CD4-positive, alpha-beta T cell treated with Interleukin-17A for 4 hours (primary cell): ENCODE measurements at places on chromosomes 11 and 22.

GRCh38 chr11:7428196-7428595, 57.1 kb upstream of the OLFML1 start:
- no peak for DNase-seq

DNA sequence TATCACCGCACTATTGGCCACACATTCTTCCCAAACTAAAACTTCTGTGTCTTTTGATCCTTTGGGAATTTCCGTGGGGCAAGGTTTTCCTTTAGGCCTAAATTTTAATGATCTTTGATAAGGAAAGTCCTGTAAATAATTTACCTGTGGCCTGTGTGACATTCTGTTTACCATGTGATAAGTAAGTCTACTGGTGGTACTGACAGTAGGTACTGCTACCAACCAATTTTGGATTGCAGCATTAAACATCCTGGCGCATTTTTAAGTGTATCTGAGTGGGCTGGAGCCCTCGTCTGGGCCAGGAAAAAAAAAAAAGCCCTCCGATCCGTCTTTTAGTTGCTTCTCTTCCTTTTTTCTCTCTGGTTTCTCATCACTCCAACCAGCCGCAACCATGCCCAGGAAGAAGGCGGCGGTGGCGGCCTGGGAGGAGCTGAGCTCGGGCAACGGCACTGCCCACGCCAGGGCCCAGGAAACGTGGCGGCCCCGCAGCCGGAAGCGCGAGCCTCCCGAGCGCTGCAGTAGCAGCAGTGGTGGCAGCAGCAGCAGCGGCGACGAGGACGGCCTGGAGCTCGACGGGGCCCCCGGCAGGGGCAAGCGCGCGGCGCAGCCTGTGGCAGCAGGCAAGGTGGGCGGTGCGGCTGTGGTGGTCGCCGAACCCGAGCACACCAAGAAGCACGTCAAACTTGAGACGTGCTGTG, 33.6 kb downstream of the ASRGL1 start:
- peak; percentile 62 for DNase-seq

- DNase-seq: no peak
Measured at GRCh38 chr22:45210174-45210573, 30.5 kb downstream of the KIAA0930 start.

DNA sequence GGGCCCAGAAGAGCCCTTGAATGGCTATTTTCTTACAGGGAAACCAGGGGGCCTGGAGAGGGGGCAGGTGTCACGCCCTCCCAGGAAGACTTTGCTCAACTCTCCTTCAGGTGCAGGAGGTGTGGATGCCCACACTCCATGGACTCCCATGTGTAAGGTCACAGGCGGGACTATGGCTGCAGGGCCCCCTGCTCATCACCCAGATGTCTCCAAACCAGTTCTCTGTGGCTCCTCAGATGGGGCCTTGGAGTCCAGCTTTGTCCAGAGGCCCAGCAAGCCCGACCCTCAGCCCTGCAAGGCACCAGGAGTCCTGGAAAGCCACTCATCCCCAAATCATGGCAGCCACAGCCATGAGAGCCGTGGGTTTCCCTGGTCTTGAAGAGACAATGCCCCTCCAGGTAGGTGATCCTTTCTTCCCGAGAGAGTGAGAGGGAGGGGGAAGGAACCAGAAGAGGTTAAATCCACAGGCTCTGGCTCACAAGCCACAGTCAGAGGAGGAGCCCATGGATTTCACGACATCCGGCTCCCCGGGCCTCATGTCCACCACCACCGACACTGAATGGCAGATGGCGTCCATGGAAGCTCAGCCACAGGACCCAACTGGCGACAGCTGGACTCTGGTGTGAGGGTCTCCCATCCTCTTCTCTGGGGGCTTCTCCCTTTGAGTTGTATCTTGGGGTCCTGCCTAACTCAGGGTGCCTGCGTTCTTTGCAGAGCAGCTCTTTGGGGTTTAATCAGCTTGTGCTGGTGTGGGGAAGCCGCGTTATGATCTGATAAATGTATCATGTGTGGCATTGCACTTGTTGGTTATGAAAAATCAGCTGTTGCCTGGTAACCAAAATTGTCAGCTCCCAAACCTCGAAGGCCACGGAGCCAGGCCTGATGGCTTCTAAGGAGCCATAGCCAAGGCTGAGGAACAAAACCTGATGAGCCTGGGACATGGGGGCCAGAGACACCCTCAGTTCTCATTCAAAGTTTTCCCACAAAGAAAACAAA, 620.4 kb downstream of the BRD1 start:
- DNase-seq: no peak

DNA sequence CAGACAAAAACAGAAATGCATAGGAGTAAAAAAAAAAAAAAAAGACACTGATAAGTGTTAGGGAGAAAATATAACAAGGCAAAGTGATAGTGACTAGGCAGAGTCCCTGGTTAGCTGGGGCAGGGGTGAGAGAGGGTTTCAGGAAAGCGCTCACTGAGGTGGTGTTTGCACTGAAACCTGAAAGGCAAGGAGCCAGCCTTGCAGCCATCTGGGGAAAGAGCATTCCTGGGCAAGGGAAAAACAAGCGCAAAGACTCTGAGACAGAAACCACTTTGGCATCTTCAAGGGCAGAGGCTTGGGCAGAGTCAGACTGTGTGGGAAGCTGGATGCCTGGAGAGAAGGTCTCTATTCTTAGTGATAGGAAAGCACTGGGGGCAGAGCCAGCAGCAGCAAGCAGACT, 14.5 kb downstream of the CLMP start:
- DNase-seq: no peak

DNA sequence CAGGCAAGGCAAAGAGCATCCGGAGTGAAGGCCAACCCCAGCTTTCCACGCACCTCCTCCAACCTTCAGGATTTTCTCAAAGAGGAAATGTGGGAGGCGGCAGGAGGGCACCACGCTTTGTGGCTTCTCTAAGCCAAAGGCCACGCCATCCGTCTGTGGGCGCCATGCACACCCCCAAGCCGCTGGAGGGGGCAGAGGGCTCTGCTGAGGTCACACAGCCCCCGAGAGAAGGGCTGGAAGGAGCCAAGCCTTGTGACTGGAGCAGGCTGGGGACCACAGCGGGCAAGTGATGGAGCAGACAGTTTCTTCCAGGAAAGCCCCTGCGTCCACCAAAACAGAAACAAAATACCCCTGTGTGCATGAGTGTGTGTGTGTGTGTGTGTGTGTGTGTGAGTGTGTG, 527.4 kb downstream of the BRD1 start:
- no peak for DNase-seq

GRCh38 chr22:42946546-42947198, 68.3 kb downstream of the PACSIN2 start:
- DNase-seq: no peak

DNA sequence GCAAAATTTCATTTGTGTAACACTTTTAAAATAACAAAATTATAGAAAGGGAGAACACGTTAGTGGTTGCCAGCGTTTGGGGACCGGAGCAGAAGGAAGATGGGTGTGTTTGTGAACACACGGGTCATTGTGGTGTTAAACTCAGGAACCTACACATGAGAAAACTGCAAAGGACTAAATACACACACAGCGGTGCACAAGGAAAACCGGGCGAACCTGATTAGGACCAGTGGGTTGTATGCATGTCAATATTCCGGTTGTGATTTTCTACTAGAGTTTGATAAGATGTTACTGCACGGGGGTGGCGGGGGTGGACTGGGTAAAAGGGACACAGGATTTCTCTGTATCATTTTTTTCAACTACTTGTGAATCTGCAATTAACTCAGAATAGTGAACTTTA, 351.2 kb downstream of the OPCML start:
- no peak for DNase-seq

DNA sequence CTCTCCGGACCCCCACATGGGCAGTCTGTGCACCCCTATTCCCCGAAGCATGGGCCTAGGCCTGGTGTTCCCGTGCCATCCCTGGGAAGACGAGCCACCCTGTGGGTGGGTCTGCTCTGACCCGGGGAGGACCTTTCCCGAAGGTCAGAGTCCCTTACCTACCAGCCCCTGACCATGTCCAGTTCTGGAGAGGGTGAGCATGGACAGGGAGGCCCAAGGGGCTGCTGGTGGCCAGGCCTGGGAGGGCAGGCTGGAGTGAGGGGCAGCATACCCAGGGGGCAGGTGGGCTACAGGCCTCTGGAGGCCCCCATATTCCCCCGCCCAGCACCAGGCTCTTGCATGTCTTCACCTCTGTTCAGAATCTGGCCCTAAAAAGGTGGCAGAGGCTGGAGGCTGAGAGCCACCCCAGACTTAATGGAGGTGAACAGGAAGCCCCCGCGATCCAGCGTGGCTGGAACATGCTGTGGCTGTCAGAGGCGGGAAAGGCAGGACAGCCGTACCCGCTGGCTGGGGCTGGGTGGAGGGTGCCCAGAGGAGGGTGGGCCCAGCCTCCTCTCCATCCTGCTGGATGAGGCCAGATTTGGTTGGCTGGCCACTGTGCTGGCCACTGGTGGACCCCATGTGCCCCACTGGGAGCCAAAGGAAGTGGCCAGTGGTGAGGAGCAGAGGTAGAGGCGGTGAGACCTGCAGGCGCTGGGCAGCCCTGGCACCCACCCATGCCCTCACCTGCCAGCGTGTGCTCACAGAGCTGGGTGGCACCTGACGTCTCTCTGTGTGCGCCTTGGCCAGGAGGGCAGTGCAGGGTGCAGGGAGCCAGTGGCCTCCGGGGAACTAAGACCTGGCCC, 11.2 kb upstream of the SYT8 start:
- DNase-seq: no peak

- no peak for DNase-seq
Measured at GRCh38 chr11:60948250-60948649, 3.7 kb downstream of the SLC15A3 start.

DNA sequence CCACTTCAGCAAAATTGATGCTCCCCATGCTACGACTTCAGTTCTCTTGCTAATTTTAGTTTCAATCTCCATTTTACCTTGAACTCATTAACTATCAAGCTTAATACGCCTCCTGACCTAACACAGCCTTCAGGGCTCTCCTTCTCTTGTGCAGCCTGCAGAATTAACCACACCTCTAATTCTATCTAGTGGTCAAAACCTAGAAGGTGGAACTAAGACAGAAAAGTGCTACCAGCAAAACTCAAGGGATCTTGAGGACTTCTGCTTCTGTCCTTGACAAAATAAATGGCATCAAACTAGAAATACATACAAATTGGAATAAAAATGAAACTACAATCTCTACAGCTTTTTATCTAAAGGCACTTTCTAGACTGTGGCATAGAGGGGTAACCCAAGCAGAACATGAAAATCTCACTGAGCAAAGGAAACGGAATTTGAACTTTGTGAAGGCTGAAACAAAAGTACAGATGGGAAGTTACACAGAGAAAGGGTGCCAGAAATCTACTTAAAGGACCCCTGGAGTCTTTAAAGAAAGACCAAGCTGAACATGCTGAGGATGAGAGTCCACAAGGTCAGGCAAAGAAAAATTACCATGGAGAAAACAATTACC, 10.7 kb downstream of the CWF19L2 start:
- DNase-seq: no peak

DNA sequence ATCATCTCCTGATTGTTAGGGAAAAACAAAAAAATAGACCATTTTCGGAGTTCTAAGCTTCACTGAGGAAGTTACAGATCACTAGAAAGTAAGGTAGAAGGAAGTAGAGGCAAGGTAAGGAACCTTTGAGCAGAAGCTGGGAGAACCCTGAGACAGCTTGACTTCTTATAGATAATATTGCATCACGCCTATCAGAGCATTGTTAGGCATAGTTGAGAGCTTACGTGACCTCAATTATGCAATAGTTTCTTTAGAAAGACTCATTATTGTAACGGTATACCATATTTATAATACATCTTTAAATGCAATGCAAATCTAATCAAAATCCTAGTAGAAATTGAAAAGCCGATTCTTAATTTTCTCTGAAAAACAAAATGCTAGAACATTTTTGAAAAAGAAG, 4.9 kb downstream of the TBRG1 start:
- DNase-seq: no peak
